SJSA1 (cell line): ENCODE measurements at places on chromosomes 12 and 14. TPM values are rescaled to one million over a fixed set of nuclear protein-coding genes. Genes with fewer than 3 reads are reported as not detected.

DNA sequence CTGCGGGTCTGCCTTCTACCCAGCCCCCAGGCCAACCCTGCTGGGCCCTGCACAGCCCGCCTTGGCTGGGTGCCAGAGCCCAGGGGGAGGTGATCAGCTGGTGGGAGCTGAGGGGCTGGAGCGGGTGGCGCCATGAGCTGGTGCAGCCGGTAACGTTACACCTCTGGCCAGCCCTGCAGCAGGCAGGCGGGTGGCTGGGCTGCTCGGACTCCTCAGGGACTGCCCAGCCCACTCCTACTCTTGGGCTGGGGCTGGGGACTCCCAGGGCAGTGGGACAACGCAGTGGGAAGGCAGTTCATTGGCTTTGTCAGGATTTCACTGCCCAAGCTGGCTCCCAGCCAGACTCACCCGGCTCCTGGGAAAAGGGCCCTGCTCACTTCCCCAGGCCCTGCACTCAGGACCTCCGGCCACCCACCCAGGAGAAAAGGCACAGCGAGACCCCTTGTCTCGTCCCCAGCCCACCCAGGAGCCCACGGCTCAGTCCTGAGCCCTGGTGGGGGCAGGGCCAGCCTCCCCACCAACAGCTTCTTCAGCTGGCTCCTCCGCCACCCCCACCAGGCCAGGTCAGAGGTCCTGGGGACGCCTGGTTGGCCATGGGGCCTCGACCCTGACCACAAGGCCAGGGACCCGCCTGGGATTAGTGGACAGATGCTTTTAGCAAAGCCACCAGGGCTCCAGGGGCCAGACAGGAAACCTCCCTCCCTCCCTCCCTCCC lies 1.0 kb downstream of the PGF start:
- no peak for DNase-seq

DNA sequence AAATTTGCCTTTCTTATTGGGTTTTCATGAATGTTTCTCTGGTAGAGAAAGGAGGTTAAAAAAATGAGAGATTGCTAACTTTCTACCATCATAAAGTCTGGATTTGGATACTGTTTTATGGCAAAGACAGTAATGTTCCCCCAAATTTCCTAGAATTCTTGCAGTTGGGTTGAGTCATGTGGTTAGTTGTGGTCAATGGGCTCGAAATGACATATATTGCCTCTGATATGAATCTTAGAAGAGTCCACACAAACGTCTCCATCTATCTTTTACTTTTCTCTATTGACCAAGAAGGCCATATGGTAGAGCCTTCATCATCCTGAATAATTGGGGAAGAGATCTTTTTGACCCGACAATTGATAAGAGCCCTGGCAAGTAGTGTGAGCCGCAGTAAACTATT lies 119.5 kb upstream of the PMCH start:
- DNase-seq, result no peak

GRCh38 chr14:85319101-85319500 lies 210.8 kb upstream of the FLRT2 start:
- no peak for DNase-seq

Gene KDM5A
- 38.1 and 65.3 TPM in 2 replicates for total RNA-seq

Gene GDF3
- not detected in 2 replicates for total RNA-seq

DNA sequence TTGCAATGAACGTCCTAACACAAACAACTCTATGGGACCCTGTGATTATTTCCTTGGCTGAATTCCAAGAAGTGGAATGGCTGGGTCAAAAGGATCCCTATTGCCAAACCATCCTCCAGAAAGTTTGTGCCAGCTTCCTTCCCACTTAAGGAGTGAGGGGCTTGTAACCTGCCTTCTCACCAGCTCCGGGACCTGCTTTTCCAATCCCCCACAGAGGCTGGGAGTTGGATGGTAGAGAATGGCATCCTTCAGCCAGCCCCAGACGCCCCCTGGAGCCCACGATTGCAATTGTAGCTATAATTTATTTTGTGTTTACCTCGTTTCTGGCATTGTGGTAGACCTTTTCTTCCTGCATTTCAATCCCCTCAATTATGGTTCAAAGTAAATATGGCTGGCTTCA lies 9.7 kb upstream of the ZDHHC22 start:
- DNase-seq, result no peak

GRCh38 chr14:105193916-105194782 lies 13.0 kb upstream of the NUDT14 start:
- peak; percentile 99 for DNase-seq

DNA sequence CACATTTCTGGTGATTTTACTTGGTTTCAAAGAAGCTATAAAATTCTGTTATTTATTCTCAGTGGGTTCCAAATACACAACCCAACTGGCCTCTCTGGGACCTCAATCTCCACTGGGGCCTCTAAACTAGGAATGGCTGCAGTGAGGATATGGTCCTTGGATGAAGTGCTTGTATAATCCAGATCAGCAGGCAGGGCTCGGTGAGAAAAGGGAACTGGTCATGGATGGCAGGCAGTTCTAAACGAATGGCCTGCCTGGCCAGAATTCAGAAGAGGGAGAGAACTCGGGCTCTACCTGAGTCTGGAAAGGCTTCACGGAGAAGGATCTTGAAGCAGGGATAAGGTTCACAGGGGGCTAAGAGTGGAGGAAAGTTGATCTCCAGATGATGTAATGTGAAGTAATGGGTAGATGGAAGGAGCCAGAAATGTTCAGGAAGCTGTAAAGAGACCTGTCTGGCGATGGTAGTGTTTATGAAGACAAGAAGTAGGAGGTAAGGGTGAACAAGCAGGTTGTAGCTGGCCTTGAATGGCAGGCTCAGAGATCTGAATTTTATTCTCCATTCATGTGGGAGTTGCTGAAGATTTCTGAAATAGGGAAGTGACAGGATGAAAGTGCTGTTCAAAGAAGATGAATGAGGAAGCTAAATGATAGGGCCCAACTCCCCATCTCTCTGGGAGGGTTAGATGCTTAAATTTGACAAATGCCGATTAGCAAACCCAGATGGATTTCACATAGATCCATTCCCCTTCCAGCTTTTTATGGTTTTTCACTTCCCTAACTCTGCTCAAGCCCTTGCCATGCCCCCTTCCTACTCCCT lies 31.5 kb upstream of the ANO6 start:
- DNase-seq, result no peak

Gene MYO1H
- total RNA-seq, result not detected in 2 replicates

DNA sequence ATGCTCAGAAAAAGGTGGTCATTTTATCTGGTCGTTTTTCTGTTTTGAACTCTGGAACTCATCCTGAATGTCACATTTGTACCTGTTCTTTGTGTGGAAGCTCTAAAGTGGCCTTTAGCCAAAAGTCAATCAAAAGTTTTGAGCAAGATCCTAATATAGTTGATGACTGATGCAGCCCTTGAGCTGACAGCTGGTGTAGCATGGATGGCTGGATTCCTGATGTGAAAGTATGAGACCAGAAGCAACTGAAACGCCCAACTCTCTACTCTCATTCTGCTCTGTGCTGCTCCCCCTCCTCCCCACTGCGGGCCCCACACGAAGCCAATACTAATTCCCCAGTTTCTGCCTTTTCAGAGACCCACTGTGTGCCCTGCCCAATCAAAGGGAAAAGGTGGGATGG lies 10.3 kb upstream of the MYH7 start:
- no peak for DNase-seq

GRCh38 chr14:64118892-64119291 lies 175.3 kb downstream of the ESR2 start:
- DNase-seq, result no peak

Gene BEGAIN
- not detected in 2 replicates for total RNA-seq

GRCh38 chr14:61570549-61571290 lies 124.6 kb upstream of the HIF1A start:
- DNase-seq, result no peak

DNA sequence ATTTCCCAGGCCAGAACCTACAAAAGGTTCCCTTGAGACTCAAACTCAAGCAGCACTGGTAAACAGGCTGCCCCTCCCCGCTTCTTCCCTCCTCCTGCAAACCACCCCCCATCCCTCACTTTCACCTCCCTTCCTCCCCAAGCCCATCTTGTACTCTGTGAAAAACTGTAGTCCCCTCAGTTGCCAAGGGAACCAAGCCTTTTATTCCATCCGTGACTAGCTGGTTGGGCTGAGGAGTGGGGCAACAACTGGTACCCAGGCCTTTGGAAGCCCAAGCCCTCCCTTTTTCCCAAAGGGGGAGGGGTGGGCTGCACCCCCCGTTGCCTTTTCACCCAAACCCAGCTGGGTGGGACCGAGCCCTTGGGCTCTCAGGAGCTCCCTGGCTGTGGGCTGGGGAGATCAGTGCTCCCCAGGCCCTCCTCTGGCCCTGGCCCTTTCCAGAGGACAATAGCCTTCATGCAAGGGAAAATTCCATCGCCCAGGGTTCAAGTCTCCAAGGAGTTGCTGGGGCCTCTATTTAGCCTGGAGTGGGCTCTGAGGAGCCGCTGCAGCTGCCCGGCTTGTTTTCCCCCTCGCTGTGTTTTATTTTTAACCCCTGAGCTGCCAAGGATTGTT lies 61.9 kb downstream of the ZFP36L1 start:
- DNase-seq, result no peak

GRCh38 chr12:32166510-32166909 lies 59.9 kb downstream of the BICD1 start:
- DNase-seq, result no peak

DNA sequence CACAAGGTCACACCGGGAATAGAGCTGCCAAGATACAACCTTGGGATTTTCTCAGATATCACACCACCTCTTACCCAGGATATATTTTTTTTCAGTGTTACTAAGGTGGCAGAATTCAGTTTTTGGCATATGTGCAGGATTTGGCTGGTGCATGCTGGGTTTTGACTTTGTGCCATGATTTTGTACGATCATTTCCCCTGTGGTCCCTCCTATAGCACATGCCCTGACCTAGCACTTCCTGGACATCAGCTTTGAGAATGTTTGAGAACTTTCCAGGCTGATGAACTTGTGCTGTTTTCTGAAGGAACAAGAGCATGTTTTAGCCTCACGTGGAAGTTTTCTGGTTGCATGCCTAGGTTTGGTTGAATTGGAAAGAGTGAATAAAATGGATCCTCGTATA lies 11.0 kb upstream of the TBPL2 start:
- no peak for DNase-seq

Gene EIF2S3B
- 0.34 and 0.53 TPM in 2 replicates for total RNA-seq

GRCh38 chr12:44777044-44777443 lies 99.1 kb downstream of the NELL2 start:
- no peak for DNase-seq

Gene RHEBL1
- total RNA-seq, result 0.34 and 2.5 TPM in 2 replicates

DNA sequence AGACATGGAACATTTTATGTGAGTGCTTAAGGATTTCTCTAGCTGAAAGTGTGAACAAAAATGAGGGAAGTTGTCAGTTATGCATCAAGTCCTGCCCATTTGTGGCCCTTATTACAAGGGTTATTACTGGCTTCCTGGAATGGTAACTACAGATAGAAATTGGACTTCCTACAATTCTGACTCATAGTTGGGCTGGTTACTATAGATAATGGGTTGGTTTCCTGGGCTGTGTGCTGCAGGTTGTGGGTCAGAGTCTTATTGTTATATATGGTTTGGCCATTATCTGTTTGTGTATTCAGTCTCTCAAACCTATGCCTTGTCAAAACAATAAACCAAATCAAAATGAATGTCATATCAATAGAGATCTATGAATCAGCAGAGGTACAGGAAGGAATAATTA lies 313.7 kb downstream of the ADAMTS20 start:
- no peak for DNase-seq

- DNase-seq, result no peak
These were observed 1268.2 kb upstream of the TMEM132C start for GRCh38 chr12:126998747-126999285.

DNA sequence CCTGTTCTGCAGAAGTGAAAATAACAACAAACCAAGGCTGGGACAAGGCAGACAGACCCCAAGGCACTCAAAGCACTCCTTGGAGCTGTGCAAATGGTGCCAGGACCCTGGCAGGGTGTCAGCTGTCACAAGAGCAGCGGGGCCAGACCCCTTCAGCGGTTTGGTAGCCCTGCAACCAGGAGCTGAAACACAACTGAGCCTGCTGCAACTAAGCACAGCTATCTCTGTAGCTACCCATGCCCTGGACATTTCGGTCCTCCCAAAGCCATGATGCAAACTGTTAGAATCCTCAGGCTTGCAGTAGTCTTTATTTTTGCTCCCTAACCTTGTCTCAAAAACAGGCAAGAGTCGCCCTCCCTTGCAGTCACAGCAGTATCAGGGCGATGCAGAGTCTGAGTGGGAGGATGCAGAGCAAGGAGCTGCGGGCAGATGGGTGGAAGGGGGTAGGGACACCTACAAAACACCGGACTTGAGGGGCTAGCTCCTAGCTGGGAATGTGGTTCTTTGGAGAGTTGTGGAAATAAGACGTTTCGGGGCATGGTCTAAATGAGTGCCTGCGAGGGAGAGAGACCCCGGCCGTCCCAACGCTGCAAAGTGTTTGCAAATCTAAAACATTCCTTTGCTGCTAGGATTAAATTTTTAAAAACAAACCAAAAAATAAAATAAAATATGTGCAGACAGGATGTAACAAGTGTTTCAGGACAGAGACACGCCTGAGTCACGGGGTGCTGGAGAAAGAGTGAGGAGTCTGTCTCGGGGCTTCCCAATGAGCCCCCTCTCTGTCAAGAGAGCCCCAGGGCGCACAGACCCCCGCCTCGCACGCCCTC lies 1.0 kb downstream of the NUAK1 start:
- no peak for DNase-seq

- no peak for DNase-seq
These were observed 130.3 kb upstream of the RBM19 start for GRCh38 chr12:114096461-114096860.

Gene A2M
- 0.50 and 0.55 TPM in 2 replicates for total RNA-seq

GRCh38 chr12:31506515-31507306 lies 84.2 kb downstream of the DENND5B start:
- no peak for DNase-seq

GRCh38 chr14:61140872-61141271 lies 140.3 kb downstream of the TMEM30B start:
- DNase-seq, result no peak

DNA sequence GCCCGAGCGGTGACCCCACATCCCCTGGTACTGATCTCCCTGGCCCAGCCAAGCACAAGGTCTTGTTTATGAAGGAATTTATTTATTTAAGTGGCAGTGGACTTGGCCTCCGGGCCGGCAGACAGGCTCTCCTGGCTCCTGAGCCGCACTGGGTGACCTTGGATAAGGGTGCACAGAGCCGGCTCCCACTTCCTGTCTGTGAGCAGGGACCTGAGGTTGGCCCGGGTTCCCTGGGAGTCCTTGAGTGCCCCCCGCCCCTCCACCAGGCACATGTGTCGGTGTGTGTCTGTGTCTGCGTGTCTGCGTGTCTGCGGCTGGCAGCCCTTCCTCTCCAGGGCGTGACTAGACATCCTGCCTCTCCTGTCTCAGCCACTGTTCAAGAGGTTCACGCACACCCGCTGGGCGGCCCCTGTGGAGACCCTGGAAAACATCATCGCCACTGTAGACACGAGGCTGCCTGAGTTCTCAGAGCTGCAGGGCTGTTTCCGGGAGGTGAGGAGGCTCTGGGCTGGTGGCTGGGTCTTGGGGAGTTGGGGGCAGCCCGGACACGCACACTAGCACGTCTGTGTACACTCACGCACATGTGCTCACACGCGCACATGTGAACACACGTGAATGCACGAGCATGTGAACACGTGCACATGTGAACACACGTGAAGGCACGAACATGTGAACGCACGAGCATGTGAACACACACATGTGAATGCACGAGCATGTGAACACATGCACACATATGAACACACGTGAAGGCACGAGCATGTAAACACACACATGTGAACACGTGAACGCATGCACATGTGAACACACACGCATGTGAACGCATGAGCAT lies 9.3 kb downstream of the TNFAIP2 start:
- DNase-seq, result peak; percentile 70

Gene GALNT6
- total RNA-seq, result 30.8 and 38.2 TPM in 2 replicates

Gene KLRK1
- total RNA-seq, result not detected in 2 replicates
